ENCODE measurements at places on chromosomes 1 and 21.
A peak's percentile ranks its signal among the peaks of the same experiment; 100 is the strongest.

DNA sequence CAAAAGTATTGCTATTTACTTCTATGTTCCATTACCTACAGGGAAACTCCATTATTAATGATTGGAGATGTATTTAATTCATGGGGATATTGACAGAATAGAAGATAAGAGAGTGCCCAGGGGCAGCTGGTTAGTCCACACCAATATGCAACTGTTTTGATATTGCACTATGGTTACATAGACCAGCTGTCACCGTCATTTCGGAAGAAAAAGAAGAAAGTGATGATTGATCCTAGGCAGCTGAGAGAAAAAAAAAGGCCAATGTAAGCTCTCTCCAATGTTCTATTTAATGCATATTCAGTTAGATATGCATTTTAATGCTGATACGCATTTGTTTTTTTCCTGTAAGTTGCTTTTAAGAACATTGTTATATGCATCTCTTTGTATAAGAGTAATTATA lies 1367.2 kb downstream of the KCNT2 start:
- DNase-seq = peak; percentile 38

DNA sequence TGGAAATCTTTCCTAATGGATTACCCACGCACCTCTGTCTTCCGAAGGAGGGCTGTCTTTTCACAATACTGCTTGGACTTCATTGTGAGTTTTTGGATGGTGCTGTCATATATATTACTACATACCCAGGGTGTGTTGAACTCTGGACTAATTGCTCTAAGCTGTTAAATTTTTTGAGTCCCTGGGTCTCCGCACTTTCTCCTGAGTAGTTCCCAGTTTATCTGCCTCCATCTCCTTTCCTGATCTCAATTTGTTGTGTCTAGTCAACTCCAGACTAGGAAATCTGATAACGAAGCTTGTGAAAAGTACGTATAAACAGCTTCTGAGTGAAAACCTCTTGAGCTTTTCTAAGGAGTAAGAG lies 211.1 kb downstream of the ROR1 start:
- peak; percentile 66 for DNase-seq

- DNase-seq = no peak
Observed at GRCh38 chr1:9425859-9426258, 113.4 kb upstream of the SLC25A33 start.

DNA sequence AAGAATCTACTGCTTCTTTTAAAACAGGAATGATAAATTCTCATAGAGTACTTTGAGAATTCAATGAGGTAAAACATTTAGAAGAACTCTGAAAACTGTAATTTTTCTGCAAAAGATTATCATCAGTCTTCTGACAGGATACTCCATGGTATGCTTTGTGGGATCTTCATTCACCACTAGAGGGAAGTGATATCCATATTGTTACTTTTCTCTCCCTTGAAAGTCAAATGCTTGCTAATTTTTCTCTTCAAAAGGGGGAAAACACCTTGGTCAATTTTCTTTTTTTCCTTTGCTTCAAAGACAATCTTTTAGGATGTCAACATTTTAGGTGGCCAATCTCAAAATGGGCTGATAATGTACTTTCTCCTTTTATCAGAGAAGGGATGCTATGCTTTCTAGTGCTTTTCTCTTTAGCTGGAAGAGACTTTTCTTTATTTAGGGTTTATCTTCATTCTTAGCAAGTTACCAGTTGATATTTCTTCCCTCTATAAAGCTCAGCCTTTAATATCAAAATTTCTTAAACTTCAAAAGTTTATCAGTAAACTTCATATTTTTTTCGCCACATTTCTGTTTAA lies 95.5 kb downstream of the NEGR1 start:
- peak; percentile 15 for DNase-seq

DNA sequence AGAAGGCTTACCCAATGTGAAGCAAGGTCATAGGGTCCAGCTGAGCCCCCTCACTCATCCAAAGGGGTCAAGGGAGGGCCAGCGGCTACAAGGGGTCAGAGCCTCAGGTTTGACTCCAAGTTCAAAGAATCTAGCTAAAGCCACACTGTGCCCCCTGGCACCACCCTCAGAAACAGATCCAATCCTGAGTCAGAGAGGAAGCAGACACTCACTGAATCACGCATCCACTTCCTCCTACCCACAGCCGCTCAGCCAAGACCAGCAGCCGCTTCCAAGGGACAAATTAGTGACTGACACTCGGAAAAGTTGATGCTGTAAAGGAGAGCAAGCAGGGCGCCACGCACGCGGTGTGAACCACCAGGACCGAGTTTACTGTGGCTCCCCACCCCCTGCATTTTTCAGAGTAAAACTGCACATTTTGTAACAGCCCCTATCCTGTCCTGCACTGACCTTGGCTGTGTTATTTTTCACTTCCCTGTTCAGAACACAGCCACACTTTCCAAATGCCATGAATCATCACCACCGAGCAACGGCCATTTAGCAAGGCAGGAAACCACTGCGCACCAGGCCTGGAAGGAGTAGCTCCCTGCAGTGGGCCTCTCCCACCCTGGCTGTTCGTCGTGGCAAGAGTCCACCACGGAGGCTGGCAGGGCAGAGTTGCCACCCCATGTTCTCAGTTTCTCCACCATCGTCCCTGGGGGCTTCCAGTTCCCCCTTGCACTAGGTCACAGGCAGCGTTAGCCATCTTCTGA lies 147.8 kb downstream of the TOMM20 start:
- DNase-seq = no peak

DNA sequence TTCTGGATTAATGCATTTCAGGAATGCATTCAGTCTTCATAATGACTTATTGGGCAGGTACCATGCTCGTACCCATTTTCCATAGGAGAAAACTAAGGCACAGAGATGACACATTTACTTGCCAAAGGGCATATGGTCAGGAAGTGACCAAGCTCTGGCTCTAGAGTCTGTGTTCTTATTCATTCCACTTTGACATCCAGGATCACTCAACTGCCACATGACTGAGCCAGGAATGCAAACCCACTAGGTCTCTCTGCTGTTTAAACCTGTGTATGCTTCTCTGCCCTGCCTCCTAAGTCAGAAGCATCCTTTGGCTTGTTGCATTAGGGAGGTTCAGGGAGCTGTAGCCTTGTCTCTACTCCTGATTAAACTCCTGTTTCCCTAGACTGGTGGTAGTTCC lies 7.5 kb downstream of the KAZN start:
- DNase-seq = no peak

DNA sequence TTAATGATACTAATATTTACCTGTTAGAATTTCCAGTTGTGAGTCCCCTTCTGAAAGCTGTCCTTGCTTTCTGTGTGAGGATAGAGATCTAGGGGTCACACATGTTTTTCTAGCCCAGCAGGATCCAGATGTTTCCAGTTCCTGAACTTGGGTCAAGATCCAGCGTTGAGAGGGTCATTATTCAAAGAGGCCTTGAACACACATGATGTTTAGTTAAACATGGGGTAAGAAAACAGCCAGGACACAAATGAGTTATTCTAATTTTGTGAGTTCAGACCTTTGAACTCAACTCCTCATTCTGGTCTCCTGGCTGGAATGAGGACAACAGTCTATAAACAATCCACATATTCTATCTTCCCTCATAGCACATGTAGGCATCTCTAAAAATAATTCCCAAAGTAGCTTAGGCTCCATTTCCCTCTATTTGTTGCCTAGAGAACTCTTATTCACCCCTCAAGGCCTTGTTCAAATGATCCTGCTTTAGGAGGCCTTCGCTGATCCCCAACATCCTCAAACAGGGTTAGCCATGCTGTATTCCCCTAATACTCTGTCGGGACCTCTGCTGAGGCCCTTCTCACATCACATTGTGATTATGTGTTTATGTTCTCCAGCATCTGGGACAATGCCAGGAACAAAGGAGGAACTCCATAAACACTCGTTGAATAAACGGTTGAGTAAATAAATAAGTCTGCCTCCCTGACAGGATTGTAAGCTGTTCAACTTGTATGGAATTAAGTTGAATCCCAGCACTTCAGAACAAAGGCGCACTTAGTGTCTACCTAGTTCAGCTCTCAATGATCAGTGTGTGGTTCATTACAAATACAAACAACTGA lies 15.0 kb upstream of the KCNN3 start:
- DNase-seq = no peak

DNA sequence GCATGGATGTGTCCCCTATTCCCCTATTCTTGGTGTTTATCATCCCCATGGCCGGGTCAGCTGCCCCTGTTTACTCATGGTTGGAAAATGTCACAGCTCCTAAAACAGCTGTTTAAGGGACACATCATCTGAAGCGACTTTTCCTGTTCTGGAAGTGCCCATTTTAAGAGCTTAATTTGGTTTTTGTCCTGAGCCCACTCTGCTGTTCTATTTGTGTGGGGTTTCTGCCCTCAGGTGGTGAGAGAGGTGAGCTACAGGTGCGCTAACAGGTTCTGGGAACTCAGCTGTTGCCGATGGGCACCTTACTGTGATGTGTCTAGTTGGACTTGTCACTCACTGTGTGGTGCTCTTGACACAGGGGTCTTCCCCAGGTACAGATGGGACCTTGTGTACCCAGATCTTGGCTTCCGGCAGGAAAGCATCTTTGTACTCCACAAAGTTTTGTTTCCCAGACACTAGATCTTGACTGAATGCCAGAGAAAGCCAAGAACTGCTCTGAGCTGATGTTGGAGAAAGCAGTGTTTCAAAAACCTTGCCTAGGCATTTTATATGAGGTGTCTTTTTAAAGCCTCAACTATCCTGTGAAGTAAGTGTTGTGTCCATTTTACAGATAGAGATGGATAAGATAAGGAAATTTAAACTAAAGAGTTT lies 59.0 kb upstream of the CD1D start:
- DNase-seq = peak; percentile 83

GRCh38 chr1:234500269-234500668 lies 21.3 kb upstream of the TARBP1 start:
- peak; percentile 61 for DNase-seq

DNA sequence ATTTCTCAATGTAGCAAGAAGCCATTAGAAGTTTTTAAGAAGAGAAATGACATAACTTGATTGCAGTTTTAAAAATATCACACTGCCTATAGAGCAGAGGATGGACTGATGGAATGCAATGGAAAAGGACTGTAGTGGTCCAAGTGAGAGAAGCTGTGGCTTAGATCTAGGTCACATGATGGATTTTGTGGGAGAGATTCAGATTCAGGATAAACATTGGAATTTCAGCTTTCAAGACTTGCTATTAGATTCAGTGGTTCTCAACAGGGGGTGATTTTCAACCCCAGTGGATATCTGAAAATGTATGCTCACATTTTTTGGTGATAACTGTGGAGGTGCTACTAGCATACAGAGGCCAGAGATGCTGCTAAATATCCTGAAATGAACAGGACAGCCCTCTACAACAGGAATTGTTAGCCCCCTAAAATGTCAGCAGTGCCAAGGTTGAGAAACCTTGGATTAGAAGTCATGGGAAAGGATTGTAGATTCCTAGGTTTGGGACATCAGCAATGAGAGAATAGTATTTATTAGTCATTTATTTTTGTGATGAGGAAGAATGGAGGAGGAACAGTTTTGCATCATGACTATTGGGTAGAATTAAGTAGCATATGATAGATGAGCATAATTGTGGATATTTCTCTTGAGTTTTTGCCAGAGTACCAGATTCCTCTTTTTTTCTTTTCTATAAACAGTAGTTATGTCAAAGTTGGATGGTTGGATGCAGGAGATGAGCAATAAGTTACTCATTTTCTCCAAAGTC lies 30.1 kb upstream of the KCNK2 start:
- DNase-seq = no peak

- DNase-seq = no peak
Observed at GRCh38 chr1:58580186-58580585, 3.1 kb upstream of the TACSTD2 start.

- DNase-seq = peak; percentile 98
Observed at GRCh38 chr1:94925561-94926125, 1.3 kb downstream of the CNN3 start.

DNA sequence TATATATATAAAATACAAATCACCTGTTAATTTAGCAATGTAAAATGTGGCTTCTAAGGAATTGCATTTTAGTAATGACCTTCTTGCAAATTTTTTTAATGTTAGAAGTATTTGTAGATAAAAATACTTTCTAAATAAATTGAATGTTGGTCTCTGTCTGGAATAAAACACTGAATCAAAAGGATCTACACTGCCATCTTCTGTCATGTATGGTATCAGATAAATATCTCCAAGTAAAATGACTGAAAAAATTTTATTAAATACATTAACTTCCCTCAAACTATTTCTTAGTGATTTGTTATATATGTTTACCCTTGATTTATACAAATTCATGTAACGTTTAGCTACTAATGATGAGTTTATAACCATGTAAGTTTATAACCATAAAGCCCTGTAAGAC lies 2029.3 kb downstream of the MRPL39 start:
- DNase-seq = peak; percentile 2

- DNase-seq = peak; percentile 21
Observed at GRCh38 chr1:152109998-152110294, 5.3 kb downstream of the TCHH start.

DNA sequence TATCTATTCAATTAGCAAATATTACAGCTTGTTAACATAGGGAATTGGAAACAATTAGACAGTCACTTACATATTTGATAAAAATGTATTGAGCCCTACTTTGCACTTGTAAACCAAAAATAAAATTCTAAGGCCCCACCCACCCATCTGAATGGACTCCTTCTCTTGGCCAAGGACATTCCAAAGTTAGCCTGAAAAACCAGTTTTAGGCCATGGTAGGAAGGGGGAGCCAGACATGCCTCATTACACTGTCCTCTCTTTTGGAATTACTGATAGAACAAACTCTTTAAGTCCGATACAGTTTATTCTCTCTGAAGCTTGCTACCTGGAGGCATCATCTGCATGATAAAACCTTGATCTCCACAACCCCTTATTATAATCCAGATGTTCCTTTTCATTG lies 28.0 kb upstream of the TSPAN2 start:
- no peak for DNase-seq

DNA sequence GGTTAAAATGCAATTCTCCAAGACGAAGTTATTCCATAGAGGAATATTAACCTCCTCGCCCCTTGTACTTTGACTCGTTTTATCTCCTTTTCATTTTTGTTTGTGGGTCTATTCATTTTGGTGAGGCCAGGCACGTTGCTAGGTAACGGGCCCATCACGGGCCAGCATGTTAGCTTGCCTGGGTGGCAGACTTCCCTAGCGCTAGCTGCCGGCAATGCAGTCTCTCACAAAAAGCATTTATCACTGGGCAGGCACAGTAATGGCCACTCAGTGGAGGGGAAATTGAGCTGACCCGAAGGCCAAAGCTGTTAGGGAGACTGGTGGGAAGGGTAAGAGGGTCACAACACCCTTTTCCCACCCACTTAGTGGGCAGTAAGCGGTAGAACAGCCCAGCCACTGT lies 234.4 kb upstream of the FOXD3 start:
- peak; percentile 74 for DNase-seq

GRCh38 chr1:15902882-15903281 lies 55.4 kb downstream of the SPEN start:
- no peak for DNase-seq

- no peak for DNase-seq
Observed at GRCh38 chr1:50405814-50406213, 17.4 kb downstream of the DMRTA2 start.

DNA sequence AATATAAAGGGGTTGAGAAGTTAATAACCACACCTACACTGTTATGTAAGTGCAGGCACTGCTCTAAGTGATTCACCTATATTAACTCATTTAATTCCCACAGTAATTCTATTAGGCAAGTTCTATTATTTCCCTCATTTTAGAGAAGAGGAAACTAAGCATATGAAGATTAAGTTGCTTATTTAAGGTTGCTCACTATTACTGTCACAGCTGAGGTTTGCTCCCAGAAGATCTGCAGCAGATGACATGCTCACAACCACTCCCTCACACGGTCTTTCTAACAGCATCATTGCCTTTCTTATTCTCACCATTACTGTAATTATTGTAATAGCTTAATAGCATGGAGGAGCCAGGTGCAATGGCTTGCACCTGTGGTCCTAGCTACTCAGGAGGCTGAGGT lies 196.4 kb upstream of the GREM2 start:
- no peak for DNase-seq

GRCh38 chr21:33642896-33643657 lies 776 bp downstream of the ITSN1 start:
- DNase-seq = peak; percentile 79

Data from eye (tissue), 1 donor.